ENCODE measurements at places on chromosomes 13 and 19.
A peak's percentile ranks its signal among the peaks of the same experiment; 100 is the strongest.

- no peak for DNase-seq
Measured at GRCh38 chr13:82654861-82655855, 1227.1 kb downstream of the SLITRK1 start.

- DNase-seq, result no peak
Measured at GRCh38 chr13:50631041-50631440, 212.5 kb downstream of the DLEU7 start.

DNA sequence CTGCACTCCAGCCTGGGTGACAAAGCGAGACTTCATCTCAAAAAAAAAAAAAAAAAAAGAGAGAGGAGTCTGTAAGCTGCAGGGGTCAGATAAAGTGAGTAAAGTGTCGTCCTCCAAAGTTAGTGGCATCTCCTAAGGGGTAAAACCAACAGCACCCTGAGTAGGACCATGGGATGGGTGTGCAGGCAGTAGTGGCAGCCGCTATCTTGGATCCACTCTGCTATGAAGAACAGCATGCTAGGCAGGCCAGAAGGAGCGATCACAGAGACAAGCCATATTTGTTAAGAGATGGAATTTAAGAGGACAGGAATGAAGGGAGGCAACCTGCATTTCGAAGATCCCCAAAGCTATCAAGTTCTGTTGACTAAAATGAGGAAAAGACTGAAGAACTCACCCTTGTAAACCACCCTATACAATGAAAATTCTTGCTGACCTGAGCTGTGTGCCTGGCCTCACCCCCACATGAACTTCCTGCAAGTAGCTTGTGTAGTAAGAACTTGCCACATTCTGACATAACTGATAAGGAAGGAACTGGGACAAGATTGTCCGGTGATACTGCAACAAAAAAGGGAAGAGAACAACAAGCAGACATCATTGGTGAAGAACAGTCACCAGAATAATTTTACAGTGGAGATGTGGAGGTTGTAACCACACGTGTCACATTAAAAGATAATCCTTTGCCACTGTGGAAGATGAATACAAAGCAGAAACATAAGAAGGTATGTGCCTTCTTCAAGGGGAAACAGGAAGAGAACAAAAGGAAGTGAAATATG, 16.2 kb downstream of the DPY19L3 start:
- DNase-seq, result no peak

- DNase-seq, result no peak
Measured at GRCh38 chr19:3336680-3337523, 29.5 kb upstream of the NFIC start.

DNA sequence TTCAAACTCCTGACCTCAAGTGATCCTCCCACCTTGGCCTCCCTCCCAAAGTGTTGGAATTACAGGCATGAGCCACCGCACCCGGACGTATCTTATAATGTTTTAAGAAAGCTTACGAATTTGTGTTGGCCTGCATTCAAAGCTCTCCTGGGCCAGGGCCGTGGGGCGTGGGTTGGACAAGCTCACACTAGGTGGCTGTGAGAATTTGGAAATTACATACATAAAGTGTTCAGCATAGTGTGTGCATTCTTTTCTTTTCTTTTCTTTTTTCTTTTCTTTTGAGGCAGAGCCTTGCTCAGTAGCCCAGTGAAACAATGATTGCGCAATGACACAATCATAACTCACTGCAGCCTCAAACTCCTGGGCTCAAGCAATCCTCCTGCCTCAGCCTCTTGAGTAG, 2.6 kb downstream of the ZSWIM4 start:
- no peak for DNase-seq

DNA sequence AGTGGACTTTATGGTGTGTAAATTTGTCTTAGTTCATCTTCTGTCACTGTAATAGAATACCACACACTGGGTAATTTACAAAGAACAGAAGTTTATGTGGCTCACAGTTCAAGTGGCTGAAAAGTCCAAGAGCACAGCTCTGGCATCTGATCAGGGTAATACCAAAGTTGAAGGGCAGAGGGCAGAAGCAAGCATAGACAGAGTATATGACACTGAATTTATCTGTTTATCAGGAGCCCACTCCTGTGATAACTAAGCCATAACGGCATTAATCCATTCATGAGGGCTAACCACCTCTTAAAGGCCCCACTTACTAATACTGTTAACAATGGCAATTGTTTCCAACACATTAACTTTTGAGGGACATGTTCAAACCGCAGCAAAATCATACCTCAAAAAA, 4.0 kb upstream of the RFXAP start:
- DNase-seq, result no peak

- no peak for DNase-seq
Measured at GRCh38 chr13:71481046-71481445, 386.0 kb downstream of the DACH1 start.

GRCh38 chr19:37470216-37470615, 1.1 kb downstream of the ZNF570 start:
- DNase-seq, result no peak

GRCh38 chr19:1524287-1524971, 552 bp downstream of the PLK5 start:
- DNase-seq, result no peak

- no peak for DNase-seq
Measured at GRCh38 chr13:80235967-80236302, 105.0 kb downstream of the SPRY2 start.

- no peak for DNase-seq
Measured at GRCh38 chr19:27892500-27892899, 1320.5 kb downstream of the UQCRFS1 start.

- no peak for DNase-seq
Measured at GRCh38 chr13:99406799-99407201, 94.5 kb upstream of the TM9SF2 start.

DNA sequence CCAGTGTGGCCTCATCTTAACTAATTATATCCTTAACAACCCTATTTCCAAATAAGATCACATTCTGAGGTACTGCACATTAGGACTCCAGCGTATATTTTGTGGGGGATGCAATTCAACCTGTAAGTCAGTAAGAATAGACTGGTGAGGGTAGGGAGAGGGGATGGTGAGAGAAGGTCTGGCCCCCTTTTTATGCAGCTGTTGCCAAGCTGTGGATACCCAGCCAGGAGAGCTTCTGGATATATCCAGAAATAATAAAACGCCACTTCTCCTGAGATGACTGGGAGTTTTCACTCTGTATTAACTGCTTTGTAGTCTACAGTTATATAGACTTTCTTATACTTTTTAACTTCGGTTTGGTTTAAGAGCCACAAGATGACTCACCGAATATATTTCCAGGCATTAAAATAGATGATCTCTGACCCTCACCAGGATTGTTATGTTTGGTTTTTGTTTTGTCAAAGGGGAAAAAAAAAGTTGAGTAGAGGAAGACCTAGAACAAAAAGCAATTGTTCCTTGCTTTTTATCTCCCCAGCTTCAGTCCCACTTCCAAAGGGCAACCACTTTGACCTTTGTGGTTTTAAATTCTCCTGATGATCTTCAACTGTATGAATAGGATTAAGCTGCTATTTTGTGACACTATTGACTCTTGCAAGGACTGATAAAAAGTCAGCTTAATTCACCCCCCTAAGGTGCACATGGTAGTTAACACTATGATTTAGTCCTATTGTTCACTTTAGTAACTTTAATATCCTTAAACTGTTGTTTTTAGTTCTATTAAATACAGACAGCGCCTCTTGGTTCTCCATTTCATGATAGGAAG, 3.1 kb upstream of the NEK3 start:
- DNase-seq, result no peak

DNA sequence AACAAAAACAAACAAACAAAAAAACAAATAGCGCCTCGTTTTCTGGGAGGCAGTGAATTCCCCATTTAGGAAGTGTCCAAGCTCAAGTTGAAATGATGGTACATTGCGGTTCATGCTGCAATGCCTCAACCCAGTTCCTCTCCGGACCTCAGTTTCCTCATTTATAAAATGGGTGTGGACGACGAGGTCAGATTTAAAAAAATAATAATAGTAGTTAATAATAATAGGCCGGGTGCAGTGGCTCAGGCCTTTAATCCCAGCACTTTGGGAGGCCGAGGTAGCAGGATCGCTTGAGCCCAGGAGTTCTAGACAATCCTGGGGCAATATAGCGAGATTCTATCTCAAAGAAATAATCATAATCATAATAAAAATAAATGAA, 15.5 kb upstream of the ERCC1 start:
- no peak for DNase-seq

GRCh38 chr13:110699148-110700145, 6.5 kb downstream of the CARS2 start:
- no peak for DNase-seq

- no peak for DNase-seq
Measured at GRCh38 chr13:99288089-99288488, 19.1 kb downstream of the GPR183 start.

DNA sequence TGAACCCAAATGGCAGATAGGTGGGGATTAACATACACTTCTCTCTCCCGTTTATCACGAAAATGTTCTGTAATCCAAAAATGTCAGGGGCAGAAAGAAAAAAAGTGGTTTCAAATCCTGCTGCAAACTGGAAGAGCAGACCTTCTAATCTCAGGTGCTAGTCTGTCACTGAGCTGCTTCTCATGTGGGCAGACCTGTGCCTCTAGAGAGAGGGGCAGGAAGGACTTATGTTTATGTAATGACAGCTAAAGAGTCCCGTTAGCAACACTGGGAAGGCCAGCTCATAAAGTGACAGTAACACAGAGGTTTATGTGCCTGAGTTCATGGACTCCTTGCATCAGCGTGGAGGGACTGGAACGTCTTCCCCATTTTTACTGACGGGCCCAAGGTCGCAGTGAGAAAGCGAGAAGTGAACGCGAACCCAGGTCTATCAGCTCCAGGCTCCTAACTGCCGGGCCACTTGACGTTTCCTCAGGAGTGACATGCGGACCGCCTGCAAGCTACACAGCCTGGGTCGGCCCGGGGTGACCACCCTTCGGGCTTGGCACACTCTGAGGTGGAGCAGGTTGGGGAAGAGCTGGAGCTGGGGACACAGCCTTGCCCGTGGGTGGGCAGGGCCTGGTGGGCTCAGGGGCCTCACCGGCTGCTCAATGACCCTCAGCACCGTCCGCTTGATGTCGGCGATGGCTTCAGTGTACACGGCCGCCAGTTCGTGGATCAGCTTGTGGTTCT, 9.6 kb upstream of the RSPH6A start:
- no peak for DNase-seq

GRCh38 chr13:43725460-43725859, 61.3 kb downstream of the ENOX1 start:
- DNase-seq, result no peak

DNA sequence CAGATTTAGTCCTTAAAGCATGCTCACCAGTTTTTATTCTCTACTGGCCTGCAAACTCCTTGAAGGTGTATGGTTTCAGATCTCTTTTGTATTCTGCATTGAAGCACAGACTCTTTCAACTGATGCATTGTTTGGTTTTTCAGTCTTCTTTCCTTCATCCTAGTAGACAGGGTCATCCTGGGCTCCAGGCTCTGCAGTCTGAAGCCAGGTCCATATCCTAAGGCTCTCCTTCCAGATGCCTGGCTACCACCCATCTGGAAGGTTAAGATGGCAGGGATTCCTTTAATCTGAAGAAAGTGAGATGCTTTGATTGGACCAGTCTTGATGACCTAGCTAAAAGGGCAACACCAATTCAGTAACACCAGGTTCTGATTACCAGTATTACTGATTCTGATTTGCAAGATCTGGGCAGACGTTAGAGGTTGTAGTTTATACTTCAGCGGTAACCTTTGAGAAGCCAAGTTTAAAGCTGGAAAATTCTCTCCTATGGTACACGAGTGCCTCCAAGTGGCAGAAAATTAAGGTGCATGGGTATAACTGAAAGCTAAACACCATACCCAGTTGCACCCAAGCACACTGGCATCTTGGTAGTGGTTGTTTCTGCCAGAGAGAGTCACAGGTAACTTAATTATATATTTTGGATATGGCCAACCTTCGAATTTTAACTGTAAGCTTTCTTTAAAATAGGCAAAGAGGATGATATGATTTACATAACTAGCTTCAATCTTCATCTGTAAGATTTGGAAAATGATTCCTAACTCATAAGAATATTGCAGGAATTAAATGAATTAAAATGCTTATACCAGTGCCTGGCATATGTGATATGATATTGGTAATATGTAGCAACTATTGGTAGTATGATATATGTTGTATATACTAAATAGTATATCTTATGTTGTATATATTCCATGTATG, 1651.9 kb upstream of the MIR17HG start:
- DNase-seq, result no peak

- DNase-seq, result peak; percentile 14
Measured at GRCh38 chr19:12665281-12665573, 1.3 kb downstream of the MAN2B1 start.

- no peak for DNase-seq
Measured at GRCh38 chr13:34546344-34547250, 395.5 kb upstream of the NBEA start.

DNA sequence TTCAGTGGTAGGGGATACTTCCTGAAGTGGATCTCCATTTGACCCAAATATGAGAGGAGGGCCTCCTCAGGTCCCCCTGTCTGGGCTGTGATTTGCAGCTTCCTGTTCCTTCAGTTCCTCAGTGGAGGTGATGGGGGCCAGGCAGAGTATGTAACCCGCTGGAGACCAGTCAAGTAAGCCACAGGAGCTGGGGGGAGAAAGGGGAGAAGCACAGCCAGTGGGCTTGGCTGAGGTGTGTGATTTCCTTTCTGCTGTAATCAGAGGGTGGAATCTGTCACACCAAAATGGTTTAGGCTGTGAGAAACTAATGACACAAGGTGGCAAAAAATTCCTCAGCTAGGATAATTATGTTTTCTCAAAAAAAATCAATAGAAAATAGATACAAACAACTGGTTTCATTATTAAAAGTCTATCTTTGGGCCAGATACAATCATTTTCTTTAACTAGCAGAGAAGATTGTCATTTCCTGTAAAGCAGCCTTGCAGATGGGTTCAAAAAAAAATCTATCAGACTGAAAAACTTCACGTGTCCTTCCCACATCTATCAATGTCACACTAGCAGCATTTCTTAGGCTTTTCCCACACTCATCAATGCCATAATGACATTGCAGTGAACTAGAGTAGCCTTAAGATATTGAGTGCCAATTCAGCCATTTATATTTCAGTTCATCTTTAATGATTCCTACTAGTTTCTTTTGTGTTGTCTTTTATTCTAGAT, 1660.3 kb downstream of the EFNB2 start:
- DNase-seq, result no peak

DNA sequence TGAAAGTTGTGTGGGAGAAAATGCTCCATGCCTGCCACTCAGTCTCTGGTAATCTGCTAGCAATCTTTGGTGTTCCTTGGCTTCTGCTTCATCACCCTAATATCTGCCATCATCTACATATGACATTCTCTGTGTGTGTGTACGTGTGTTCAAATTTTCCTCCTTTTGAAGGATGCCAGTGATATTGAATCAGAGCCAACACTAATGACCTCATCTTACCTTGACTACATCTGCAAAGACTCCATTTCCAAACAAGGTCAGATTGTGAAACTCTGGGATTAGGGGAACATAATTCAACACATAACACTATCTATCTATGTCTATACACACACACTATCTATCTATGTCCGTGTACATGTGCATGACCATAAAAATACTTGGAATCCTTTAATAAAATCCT, 81.4 kb upstream of the IRS2 start:
- DNase-seq, result no peak

Data from effector CD8-positive, alpha-beta T cell (primary cell).